ENCODE measurements at places on chromosomes 7 and 10. TPM values are rescaled to one million over a fixed set of nuclear protein-coding genes. Genes with fewer than 3 reads are reported as not detected.

DNA sequence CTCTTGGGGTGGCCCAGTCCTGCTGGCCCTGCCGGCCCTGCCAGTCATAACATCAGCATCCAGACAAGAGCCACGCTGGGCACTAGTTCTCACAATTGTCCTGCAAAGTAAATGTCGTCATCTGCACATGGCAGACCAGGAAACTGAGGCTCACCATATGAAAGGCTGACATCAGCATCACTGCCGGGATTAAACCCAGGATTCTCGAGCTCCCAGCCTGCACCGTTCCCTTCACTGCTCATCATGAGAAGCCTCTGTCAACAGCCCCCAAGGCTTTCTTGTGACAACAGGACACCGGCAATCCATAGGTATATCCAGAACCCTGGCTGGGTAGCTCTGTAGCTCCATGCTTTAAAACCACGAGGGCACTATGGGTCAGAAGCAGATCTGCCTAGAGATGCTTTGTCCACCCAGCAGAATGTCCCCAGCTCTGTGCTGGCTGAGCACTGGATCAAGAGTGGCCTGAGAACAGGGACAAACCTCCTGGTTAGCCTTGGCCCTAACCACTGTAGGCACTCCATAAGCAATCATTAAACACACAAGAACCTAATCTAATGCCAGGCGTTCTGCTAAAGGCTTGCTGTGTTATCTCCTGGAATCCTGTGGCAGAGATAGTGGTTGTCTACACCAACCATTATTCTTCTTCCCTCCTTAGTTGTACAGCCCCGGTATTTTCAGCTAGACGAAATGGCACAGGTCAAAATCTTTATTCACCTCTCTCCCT is 41.2 kb upstream of the C10orf71 start:
- no peak for DNase-seq

DNA sequence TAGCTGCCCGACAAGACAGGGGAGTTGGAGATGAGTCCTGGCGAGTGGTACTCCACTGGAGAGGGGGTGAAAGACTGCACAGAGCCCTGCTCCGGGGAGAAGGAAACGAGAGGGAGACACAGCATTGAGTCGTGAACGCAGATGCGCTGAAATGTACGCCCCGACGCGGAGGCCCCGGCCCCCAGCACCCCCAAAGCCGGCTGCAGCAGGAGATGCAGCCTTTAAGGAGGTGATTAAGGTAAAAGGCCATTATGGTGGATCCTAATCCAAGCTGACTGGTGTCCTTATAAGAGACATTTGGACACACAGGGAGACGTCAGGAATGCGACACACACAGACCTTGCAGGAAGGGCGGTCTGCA is 166.3 kb upstream of the IMMP2L start:
- no peak for DNase-seq

GRCh38 chr10:72089618-72090017 is 1.3 kb upstream of the SPOCK2 start:
- DNase-seq, result no peak

MEST gene
- total RNA-seq, result 49.5 TPM

DNA sequence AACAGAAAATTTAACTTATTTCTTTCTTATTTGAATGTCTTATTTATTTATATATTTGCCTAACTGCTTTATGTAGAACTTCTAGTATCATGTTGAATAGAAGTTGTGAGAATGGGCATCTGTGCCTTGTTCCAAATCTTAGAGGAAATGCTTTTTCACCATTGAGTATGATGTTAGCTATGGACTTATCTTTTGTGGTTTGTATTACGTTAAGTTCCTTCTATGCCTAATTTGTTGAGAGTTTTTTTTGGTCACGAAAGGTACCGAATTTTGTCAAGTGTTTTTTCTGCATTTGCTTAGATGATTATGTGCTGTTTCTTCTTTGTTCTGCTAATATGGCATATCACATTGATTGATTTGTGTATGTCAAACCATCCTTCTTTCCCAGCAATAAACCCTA is 161.0 kb upstream of the TRIM24 start:
- no peak for DNase-seq

CRPPA gene
- 1.6 TPM for total RNA-seq

NKX1-2 gene
- total RNA-seq, result 3.4 TPM

AKR1C4 gene
- not detected for total RNA-seq

DNA sequence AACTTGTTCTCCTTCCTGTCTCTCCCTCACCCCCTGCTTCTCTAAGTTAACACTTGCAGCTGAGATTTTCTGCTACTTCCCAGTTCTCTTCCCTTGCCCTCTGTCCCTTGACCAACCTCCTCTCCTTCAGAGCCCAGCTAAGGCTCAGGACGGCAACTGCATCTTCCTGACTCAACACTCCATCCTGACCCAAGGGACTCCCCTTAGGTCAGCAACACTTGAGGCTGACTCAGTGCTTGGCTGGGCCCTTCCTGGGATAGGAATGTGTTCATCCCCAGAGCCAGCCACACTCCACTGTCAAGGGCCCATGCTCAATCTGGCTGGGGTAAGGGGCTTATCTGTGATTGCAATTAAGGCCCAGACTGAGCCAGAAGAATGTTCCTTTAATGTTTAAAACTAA is 3.4 kb downstream of the CALHM2 start:
- no peak for DNase-seq

- no peak for DNase-seq
These were observed 7.3 kb downstream of the YKT6 start for GRCh38 chr7:44208085-44208484.

DNA sequence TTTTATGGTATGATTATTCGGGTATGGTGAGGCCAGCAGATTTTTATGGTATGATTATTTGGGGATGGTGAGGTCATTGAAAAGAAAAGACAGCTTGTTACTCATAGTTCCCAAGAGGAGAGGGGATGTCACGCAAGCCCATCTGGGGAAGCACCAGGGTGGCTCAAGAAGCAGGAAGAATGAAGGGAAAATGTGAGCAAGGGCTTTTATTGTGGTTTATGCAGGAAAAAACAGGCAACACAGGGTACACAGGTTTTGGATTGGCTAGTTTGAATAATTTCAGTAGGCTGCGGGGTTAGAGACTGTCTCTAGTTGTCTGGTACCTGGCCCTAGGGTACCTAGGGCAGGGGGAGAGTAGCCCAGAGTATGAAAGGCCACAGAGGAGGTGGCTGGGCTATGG is 26.8 kb upstream of the DGKI start:
- no peak for DNase-seq

TSPAN33 gene
- 22.2 TPM for total RNA-seq

DNA sequence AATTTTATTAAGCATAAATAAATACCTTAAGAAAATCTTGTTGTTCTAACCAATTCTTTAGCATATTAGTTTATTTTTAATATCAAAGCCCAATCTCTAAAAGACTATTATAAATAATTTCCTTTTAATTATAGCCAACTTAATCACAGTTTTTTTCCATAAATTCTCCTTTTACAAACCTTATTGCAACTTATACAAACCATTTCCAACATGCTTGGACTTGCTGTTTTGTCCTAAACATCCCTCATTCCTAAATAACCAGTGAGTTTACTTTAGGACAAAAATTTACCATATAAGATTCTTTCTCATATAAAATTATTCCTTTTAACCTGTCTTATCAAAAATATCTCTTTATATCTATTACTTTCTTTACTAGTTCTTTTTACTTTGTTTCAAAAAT is 25.2 kb upstream of the LSM8 start:
- DNase-seq, result peak; percentile 39

HMX3 gene
- not detected for total RNA-seq

DNA sequence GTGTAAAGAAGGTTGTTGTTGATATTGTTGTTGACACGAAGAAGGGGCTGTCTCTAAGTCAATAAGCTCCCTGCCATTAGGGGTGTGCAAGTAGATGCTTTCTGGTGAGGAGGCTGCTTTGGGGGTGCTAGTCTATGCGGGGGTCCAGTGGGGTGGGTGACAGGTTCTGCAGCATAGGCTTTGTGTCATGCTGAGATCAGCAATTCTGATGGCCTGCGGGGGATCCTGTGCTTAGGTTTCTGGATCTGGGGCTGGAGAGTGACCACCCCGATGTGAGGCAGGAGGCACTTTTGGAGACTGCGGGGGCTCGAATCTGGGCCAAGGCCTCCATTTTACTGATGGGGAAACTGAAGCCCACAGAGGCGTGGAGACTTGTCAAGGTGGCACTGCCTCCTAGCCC is 5.1 kb downstream of the AQP1 start:
- DNase-seq, result no peak

PLCE1 gene
- 2.5 TPM for total RNA-seq

DNA sequence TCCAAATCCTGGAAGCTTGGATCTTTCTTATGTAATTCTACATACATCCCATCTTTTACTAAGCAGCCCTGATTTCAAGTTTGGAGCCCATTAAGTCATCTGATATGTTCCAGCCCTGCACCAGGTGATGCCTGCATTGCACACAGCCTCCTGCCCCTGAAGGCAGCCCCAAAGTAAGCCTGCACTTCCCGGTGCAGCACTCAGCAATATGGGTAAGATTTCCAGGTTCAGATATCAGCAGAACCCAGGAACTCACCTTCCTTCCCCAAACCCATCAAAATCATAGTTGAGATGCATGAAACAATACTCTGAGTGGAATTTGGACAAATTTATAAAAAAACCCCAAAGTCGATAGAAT is 333 bp upstream of the DDC start:
- DNase-seq, result no peak

GRCh38 chr10:115427611-115428010 is 334.4 kb downstream of the ATRNL1 start:
- DNase-seq, result no peak

GRCh38 chr7:128951296-128951695 is 13.6 kb downstream of the IRF5 start:
- no peak for DNase-seq

MSMB gene
- not detected for total RNA-seq

DNA sequence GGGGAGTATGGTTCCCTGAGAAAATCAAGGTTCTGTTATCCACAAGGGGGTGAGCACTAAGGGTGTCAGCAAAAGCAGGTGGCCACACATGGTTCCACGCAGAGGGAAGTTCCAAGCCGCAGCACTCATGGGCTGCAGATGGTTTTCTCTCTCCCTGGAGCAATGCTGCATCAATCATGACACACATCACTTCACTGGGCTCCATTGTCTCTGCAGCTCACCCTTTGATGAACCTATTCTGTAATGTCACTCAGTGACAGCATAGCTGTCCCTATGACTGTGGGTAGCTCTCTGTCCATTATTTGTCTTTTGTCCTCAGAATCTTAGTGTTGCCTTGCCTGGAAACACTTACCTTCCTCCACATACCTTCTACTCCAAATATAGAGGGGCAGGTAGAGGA is 34.8 kb downstream of the LRRC18 start:
- DNase-seq, result no peak

DNA sequence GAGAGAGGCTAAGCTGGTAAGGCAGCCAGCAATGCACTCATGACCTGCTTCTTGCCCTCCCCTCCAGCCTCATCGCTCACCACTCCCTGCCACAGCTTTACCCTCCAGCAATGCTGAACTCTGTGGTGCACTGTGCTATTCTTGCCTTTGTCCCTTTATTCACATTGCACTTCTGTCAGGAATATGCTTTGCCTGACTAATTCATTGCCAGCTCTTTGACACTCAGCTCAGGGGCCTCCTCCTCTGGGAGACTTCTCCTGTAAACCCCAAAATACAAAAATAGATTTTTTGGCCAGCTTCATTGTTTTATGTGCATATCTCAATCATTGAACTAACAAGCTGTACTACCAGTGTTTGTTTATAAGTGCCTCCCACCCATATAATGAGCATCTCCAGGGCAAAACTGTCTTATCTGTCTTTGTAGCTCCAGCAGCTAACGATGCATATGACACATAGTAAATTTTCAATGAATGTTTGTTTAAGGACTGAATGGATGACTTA is 8.2 kb downstream of the CNNM1 start:
- DNase-seq, result no peak

MARVELD1 gene
- 36.1 TPM for total RNA-seq

DNA sequence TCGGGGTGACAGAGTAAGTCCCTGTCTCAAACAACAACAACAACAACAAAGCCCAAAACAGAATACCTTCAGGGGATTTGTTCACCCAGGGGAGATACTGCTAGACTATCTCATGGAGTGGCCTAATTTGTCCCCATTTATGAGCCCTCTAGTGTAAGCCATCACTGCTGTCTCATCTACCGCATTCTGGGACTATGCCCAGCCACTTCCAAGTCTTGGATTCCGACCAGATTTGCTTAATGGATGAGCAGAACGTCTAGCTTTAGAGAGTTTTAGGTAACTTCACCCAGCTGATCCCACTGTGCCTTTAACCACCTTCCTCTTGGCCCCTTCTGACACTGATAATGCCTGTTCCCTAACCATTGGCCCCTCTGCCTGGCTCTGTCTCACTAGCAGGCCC is 47.1 kb downstream of the PAPSS2 start:
- no peak for DNase-seq

DNA sequence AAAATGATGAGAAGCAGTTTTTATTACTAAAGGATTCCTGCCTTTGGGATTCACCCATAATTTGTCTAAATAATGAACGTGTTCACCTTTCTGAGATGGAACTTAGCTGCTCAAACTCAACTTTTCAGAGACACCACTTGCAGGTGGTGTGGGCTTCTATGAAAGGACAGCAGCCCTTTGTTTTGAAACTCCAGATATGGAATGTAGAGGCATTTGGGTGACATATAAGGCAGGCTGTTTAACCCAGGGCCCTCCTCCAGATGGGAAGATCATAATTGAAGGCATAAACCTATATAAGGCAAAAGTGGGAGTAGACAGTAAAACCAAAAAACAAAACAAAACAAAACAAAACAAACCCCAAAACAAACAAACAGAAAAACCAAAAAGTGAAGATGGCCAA is 11.9 kb upstream of the HUS1 start:
- no peak for DNase-seq

DNA sequence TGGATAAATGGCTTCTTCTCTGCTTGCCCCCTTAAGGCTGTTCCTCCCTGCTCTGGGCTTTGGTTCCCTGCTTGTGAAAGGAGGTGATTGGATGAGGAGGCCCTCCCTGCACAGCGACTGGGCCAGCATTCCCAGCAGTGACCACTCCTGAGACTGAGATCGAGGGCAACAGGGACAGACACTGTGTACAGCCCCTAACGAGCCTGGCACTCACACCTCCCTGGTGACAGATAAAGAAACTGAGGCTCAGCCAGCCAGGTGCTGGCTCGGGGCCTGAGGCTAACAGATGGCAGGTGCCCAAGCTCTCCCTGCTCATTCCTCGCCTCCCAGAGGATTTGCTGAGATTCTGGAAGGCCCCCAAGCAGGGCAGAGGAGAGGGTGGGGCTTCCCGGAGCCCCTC is 12.0 kb upstream of the AQP1 start:
- DNase-seq, result no peak

Data from HCT116 (cell line).